PC-3 (cell line): ENCODE measurements at places on chromosomes 11 and 22. TPM values are rescaled to one million over a fixed set of nuclear protein-coding genes. Genes with fewer than 3 reads are reported as not detected.

- H3K36me3 ChIP-seq = no peaks in the 10 kb centered on the region
- no peak overlapping the region for H3K27ac ChIP-seq
- H3K4me1 ChIP-seq = peaks cover 8% of the 10 kb centered on the region
- H3K27me3 ChIP-seq = no peaks in the 10 kb centered on the region
- H3K4me3 ChIP-seq = no peak overlapping the region
Observed at GRCh38 chr11:1257916-1258315, 35.0 kb downstream of the MUC5B start.

BATF2 gene
- total RNA-seq = 0.52 TPM in 1 of 2 replicates, not detected in the other

DNA sequence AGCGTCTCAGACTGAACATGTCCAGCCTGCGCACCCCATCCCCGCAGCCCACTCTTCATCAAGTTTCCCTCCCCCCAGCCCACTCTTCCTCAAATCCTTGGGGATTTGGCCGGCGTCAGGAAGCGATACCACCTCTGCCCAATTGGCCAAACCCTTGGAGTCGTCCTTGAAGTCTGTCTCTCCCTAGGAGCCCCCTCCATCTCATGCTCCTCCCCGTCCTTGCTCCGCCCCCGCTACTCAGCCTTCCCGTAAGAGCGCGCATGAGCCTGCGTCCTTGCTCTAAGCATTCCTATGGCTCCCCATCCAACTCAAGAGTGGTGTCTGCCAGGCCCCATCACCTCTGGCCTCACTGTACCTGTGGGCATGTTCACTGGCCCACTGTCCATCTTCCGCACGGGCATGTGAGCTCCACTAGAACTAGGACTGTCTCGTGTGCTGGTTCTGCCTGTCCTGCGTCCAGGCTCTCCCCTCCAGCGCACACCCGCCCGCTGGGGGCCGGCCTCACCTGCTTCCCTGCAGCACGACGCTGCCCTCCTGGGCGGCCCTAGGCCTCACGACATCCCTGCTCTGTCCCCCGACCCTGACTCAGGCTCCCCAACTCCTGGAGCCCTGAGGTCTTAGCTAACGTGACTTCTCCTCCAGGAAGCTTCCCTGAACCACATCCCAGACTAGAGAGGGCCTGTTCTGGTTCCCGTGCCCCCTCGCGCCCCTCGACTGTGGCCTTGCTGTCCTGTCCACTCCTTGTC is 30.5 kb upstream of the TTLL12 start:
- no peak overlapping the region for H3K4me3 ChIP-seq
- H3K27me3 ChIP-seq = no peaks in the 10 kb centered on the region
- no peak for DNase-seq
- H3K27ac ChIP-seq = no peak overlapping the region
- H3K36me3 ChIP-seq = no peaks in the 10 kb centered on the region
- H3K4me1 ChIP-seq = no peaks in the 10 kb centered on the region

- peaks cover 20% of the 10 kb centered on the region for H3K27me3 ChIP-seq
- H3K4me3 ChIP-seq = no peak within 1 kb of the TSS
- DNase-seq = no peak
- H3K36me3 ChIP-seq = no peaks in the 10 kb centered on the region
- H3K4me1 ChIP-seq = no peaks in the 10 kb centered on the region
Observed at GRCh38 chr11:1608363-1608762, at the start of gene KRTAP5-3. KRTAP5-3 (minus strand) TSS chr11:1608463; CDS start chr11:1608385, 78 bp downstream.

GRCh38 chr22:23695571-23696325 is 4.9 kb downstream of the RGL4 start:
- no peak overlapping the region for H3K4me3 ChIP-seq
- H3K36me3 ChIP-seq = peaks cover 5% of the 10 kb centered on the region
- no peaks in the 10 kb centered on the region for H3K27me3 ChIP-seq
- no peaks in the 10 kb centered on the region for H3K4me1 ChIP-seq
- no peak for DNase-seq

DNA sequence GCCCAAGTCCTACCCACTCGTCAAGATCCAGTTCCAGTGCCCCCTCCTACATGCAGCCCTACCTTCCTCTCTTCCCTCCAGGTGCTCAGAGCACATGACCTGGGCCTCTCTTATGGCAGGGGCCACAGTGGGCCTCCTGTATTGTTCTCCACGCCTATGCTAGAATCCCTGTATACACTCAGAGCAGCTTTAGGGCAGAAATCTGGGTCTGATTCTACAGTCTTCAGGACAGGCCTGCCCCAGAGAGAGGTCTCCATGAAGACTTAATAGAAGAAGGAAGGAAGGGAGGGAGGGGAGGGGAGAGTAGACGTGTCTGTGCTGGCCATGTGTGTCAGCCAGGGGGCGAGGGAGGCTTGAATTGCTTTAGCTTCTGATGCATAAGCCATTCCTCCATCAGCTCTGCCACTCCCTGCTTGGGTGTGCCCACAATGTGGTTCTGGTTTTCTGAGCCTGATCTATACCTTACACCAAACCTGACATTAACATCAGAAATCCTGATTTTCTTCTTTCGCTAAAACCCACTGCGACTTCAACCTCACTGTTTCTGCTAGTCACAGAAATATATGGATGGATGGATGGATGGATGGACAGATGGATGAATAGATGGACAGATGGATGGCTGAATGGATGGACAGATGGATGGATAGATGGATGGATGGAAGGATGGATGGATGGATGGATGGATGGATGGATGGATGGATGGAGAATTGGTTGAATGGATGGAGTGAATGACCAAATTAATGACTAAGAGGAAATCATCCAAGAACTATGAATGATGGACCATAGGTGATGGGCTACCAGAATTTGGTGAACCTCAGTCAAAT is 56.6 kb upstream of the PRDM11 start:
- peaks cover 43% of the 10 kb centered on the region for H3K4me1 ChIP-seq
- H3K4me3 ChIP-seq = no peak overlapping the region
- H3K36me3 ChIP-seq = no peaks in the 10 kb centered on the region

PKP3 gene
- total RNA-seq = 218 and 222 TPM in 2 replicates

GRCh38 chr11:78192911-78193351 is 4.2 kb downstream of the USP35 start:
- no peaks in the 10 kb centered on the region for H3K36me3 ChIP-seq
- no peaks in the 10 kb centered on the region for H3K27me3 ChIP-seq
- peaks cover 24% of the 10 kb centered on the region for H3K4me1 ChIP-seq

DNA sequence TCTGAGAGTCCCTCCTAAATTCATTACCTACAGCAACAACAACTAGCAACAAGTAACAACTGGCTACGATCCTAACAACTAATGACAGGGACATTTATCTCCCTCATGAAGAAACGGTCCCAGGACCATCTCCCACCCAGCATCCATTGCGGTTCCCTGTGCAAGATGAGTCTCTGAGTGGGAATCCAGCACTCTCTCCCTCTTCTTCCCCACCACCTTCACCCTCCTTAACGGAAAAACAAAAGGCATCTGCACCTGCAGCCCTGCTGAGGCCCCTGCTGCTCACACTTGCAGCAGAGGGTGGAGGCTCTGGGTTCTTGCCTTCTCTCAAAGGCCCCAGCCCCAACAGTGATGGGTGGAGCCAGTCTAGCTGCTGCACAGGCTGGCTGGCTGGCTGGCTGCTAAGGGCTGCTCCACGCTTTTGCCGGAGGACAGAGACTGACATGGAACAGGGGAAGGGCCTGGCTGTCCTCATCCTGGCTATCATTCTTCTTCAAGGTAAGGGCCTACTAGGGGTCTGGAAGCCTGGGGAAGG is at the start of gene CD3G:
TSS of gene CD3G (plus strand) at position 364 of the 535 bp plus-strand sequence. CDS start at position 444, 80 bp downstream.
- no peaks in the 10 kb centered on the region for H3K4me1 ChIP-seq
- H3K27ac ChIP-seq = no peak within 1 kb of the TSS
- peaks cover 17% of the 10 kb centered on the region; the same call in 1 of the 2 replicates for H3K27me3 ChIP-seq
- no peak within 1 kb of the TSS for H3K4me3 ChIP-seq

DNA sequence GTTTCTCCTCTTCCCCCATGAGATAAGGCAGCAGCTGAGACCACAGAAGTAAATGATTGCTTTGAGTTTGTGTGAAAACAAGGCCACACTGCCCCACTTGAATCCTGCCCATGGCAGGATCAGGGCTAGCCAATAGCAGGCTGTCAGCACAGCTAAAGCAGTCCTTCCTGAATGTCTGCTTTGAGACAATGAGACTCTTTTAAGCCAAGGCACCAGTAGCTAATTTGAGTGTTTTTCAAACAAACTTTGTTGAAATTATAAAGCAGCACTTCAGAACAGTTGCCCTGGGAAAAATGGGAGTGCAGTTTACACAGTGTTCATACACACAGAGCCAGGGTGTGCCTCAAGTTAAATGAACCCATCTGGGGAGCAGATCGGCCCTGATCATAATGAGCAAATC is 103.5 kb upstream of the OR5AK2 start:
- no peak overlapping the region for H3K27ac ChIP-seq
- H3K4me3 ChIP-seq = no peak overlapping the region
- peaks cover 13% of the 10 kb centered on the region for H3K4me1 ChIP-seq
